Eye (tissue), 1 donor: ENCODE measurements at places on chromosomes 2 and 18.
A peak's percentile ranks its signal among the peaks of the same experiment; 100 is the strongest.

DNA sequence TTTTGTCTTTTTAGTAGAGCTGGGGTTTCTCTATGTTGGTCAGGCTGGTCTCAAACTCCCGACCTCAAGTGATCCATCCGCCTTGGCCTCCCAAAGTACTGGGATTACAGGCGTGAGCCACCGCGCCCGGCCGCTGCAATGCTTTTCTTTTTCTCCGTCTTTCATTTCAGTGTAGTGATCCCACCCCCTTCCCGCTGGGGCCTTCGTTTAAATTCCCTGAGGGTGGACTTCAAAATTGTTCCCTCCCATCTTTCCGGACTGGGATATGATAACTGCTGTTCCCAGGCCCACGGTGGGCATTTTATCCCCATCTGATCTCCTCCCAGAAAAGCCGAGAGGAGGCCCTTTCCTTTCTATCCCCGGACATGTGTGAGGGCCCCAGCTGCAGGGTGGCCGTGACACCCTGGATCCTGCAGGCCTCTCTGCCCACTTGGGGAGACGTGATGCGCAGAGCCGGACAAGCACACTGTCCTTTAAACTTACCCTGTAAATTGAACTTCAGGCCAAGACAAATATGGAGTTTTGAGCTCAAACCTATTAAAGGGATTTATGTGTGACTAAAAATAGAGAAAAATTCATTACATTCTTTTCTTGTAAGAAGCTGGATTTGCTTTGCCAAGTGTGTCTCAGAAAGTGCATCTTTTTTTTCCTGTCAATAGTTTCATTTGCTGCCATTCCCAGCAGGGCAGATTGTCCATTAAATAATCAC is 54.5 kb upstream of the AFF3 start:
- DNase-seq: no peak

GRCh38 chr18:46660957-46661749 is 4.1 kb upstream of the LOXHD1 start:
- peak; percentile 76 for DNase-seq

DNA sequence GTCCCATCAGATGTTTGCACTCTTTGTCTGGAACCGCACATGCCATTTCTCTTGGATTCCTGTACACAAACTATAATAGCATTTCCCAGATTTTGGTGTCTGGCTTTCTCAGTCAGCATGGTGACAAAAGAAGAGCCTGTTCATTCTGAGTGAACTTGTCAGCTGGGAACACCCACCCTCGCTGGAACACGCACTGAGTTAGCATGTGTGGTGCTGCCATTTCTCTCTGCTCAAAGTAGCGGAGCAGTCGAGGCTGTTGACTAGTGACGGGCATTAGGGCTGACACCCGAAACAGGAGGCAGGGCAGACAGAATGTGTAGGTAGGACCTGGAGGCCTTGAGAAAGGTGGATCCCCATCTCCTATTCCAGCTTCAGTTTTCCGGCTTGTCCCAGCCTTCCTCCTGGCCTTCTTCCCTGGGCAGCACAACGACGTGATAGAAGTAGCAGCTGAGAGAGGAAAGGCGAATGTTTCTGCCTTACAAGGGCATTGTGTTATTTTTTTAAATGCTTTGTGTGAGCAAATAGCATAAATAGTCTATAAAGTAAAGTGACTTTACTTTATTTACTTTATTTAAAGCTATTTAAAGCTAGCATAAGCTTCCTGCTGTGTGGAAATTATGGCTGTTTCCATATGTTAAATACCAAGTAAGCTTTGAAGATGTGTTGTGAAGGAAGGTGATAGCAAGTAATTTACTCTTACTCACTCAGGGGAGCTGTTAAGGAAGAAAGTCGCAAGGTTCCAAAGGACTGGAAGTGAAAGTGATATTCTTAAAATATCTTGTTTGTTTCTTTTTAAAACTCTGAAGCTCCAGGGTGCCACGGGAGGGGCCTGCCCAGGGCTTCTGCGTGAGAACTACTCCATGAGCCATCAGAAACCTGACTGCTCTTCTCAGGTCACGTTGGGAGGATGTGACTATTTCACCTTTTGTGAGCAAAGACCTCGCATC is 272.6 kb downstream of the NEDD4L start:
- DNase-seq: no peak

DNA sequence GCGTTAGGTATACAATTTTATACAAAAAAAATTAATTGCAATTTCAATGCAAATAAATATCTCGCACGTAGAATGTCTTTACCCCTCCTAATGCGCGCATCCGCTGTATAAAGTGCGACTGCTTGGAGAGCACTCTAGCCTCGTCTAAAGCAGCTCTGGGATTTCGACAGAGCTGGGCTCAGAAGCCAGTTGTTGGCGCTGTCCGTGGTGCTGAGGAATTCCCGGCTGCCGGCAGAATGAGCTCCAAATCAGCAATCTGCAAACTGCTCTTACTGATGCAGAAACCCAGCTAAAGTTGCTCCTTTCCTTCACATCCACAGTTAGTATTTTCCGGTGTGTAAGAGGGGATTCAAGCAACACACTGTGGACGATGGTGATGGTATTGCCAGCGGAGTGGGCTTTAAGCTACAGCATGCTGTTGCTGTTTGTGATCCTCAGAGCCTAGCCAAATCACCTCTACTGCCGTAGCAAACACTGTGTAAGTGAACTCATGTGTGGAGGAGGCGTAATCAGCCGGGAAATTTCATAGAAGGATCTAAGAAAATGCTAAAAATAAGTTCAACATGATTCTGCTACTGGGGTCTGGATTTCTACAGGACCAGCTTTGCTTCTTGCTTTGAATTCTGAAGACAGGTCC is at the start of gene VWC2L:
TSS of gene VWC2L (plus strand) at position 137 of the 637 bp plus-strand sequence. CDS start 3,140 bp downstream, outside the sequence.
- DNase-seq: peak; percentile 95

GRCh38 chr2:196823750-196824522 is 14.8 kb upstream of the C2orf66 start:
- DNase-seq: no peak
